ENCODE measurements at places on chromosomes 7 and 10. TPM values are rescaled to one million over a fixed set of nuclear protein-coding genes. Genes with fewer than 3 reads are reported as not detected.

- no peak for DNase-seq
- H3K27me3 ChIP-seq, result no peaks in the 10 kb centered on the region
- H3K27ac ChIP-seq, result no peak overlapping the region
- H3K4me1 ChIP-seq, result no peaks in the 10 kb centered on the region
Observed at GRCh38 chr10:13276749-13277365, 23.0 kb downstream of the PHYH start.

The ZNF22 gene
- total RNA-seq, result 17.9 TPM

GRCh38 chr10:61280303-61280702 lies 172.9 kb downstream of the TMEM26 start:
- no peaks in the 10 kb centered on the region for H3K36me3 ChIP-seq
- H3K27ac ChIP-seq, result no peak overlapping the region
- H3K4me1 ChIP-seq, result no peaks in the 10 kb centered on the region
- no peaks in the 10 kb centered on the region for H3K27me3 ChIP-seq
- no peak overlapping the region for H3K4me3 ChIP-seq

GRCh38 chr10:77877441-77878344 lies 48.9 kb downstream of the DLG5 start:
- H3K4me1 ChIP-seq, result peaks cover 38% of the 10 kb centered on the region
- DNase-seq, result no peak
- no peak overlapping the region for H3K4me3 ChIP-seq
- no peaks in the 10 kb centered on the region for H3K36me3 ChIP-seq

The PDZD8 gene
- 32.1 TPM for total RNA-seq

DNA sequence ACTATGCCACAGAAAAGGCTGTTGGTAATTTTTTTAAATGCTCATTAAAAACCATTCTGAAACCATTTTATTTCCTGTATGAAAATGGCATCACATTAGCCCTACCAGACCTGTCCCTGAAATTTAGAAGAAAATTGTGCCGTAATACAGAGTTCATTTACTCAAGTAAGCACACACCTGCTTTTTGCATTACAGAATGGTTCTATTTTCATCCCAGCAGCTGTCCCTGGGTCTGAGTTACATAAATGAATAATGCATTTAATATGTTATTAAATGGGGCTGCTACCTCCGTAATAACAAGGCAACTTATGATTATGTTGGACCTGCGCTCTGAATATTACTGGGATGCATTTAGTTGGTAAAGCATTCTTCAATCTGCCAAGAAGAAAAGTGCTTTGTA lies 508.9 kb downstream of the SORCS1 start:
- DNase-seq, result no peak
- no peaks in the 10 kb centered on the region for H3K27me3 ChIP-seq

The CFAP58 gene
- 1.6 TPM for total RNA-seq

- peaks cover 2% of the 10 kb centered on the region for H3K36me3 ChIP-seq
- no peak overlapping the region for H3K4me3 ChIP-seq
- peaks cover 41% of the 10 kb centered on the region for H3K4me1 ChIP-seq
- DNase-seq, result no peak
- no peaks in the 10 kb centered on the region for H3K27me3 ChIP-seq
- H3K27ac ChIP-seq, result no peak overlapping the region
Observed at GRCh38 chr7:35645691-35646090, 49.2 kb downstream of the HERPUD2 start.

DNA sequence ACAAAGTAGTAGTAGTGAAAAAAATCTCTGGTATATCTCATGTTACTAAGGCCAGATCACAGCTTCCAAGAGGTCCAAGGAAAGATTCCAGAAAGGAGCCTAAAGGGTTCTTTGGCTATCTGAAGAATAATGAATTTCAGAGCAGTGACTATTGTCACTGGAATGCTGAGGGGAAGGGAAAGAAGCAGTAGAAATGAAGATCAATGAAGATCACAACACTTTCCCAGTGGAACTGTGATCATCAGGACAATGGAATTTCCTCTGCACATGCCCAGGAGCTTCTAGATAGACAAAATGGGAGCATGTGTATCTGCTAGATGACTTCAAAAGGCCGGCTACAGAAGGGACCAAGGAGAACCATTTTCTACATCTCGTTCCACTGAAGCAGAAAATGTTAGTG lies 219.5 kb upstream of the PHYHIPL start:
- DNase-seq, result no peak
- no peaks in the 10 kb centered on the region for H3K27me3 ChIP-seq
- H3K27ac ChIP-seq, result no peak overlapping the region
- peaks cover 42% of the 10 kb centered on the region for H3K4me1 ChIP-seq

The STK31 gene
- total RNA-seq, result under 0.01 TPM

The LRRC61 gene
- 14.8 TPM for total RNA-seq

The ELN gene
- total RNA-seq, result 425 TPM

DNA sequence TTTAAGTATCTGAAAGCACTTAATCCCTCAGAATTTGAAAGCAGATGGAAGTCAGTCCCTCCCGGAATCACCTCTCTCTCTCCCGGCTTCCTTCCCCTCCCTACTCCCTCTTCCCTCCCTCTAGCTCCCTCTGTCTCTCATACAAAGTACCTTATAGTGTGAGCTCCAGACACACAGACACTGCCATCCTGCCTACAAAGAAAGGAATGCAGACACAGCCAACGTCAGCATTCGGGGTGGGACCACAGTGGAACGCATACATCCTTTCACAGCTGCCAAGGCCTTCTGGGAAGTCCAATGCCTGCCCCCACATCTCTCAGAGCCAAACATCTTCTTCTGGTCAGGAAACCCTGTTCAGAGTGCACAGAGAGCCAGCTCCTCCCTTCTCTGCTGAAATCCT lies 9.3 kb downstream of the NOD1 start:
- H3K27ac ChIP-seq, result peak overlapping the region; percentile 85
- no peaks in the 10 kb centered on the region for H3K36me3 ChIP-seq
- peaks cover 98% of the 10 kb centered on the region for H3K4me1 ChIP-seq
- H3K27me3 ChIP-seq, result no peaks in the 10 kb centered on the region
- H3K4me3 ChIP-seq, result peak overlapping the region; percentile 32
- peak; percentile 97 for DNase-seq

The TRIM50 gene
- 0.39 TPM for total RNA-seq

DNA sequence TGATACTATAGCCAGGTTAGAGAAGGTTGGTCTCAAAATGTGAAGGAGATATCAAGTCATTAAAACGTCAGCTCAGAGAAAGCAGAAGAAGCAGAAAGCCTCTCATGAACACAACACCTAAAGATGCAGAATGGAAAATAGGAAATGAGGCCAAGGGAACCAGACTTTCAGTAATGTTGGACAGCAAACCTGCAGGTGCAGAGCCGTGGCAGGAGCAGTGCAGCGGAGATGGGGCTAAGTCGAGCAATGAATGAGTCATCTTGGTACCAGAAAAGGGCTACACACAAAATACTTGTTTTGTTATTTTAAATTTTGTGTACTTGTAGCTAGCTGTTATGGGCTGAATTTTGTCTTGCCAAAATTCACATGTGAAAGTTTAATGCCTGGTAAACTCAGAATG lies 479.6 kb upstream of the POM121L12 start:
- no peak overlapping the region for H3K27ac ChIP-seq
- H3K27me3 ChIP-seq, result no peaks in the 10 kb centered on the region
- no peaks in the 10 kb centered on the region for H3K4me1 ChIP-seq
- no peaks in the 10 kb centered on the region for H3K36me3 ChIP-seq
- no peak overlapping the region for H3K4me3 ChIP-seq
- DNase-seq, result no peak

DNA sequence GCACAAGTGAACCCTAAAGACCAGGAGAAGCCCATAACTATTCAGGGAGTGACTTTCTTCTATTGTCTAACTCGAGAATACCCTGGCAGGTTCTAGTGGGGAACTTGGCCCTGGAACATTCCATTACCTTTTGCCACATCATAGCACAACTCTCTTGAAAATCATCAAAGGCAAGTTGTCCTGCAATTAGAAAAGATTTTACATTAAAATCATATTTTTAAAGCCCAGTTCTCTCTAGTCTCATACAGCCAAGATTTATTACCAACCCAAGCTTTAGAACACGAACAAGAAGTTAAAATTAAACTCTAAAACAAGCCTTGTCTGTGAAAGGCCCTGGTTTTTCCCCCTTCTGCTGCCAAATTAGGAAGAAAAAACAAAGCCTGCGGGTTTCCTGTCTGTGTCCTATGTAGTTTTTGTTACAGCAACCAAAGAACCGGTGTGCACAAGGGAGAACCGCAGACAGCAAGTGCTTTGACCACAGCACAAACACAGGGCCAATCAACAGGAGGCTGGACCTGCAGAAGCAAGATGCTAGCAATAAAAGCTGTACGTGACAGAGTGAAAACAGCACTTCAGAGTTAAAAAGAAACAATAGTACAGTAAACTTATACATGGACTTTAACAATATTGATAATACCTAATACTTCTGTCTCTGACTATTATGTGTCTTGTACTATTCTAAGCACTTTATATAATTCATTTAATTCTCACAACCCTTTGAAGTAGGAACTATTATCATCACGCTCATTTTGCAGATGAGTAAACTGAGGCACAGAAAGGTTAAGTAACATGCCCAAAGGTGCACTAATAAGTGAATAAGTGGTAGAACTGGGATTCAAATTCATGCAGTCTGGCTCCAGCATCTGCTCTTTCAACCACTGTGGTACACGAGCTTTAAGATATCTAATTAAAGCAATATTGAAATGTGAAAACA lies 65.8 kb downstream of the STK17A start:
- DNase-seq, result no peak
- peak overlapping the region; percentile 37 for H3K4me3 ChIP-seq
- H3K36me3 ChIP-seq, result peaks cover 3% of the 10 kb centered on the region

- DNase-seq, result no peak
- H3K27me3 ChIP-seq, result no peaks in the 10 kb centered on the region
- no peak overlapping the region for H3K27ac ChIP-seq
- H3K4me1 ChIP-seq, result peaks cover 5% of the 10 kb centered on the region
- H3K36me3 ChIP-seq, result no peaks in the 10 kb centered on the region
Observed at GRCh38 chr10:122286867-122287266, 15.8 kb downstream of the BTBD16 start.

DNA sequence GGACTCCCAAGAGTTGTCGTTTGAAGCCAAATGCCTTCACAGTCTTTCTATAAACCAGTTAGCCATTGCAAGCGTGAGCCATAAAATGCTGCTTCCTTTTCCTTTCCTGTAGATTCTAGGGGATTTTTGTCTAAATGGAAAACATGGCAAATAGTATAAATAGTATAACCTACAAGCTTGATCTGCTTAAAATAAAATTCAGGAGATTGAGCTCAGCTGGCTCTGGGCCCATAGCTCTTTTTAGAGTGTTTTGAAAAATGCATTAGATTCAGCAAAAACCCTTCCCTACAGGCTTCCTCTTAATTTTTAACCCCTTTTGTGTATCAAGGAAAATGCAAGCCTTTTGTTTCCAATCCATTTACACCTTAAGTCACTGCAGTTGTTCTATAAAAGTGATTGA lies 190.1 kb upstream of the GDF10 start:
- H3K4me3 ChIP-seq, result no peak overlapping the region
- H3K27ac ChIP-seq, result no peak overlapping the region
- H3K4me1 ChIP-seq, result no peaks in the 10 kb centered on the region
- DNase-seq, result peak; percentile 29
- no peaks in the 10 kb centered on the region for H3K36me3 ChIP-seq

The NEBL gene
- total RNA-seq, result 2.1 TPM

GRCh38 chr10:32348297-32349198 lies 1.6 kb upstream of the EPC1 start:
- H3K27me3 ChIP-seq, result no peaks in the 10 kb centered on the region
- no peak for DNase-seq
- peak overlapping the region; percentile 95 for H3K4me3 ChIP-seq
- H3K27ac ChIP-seq, result no peak overlapping the region
- H3K36me3 ChIP-seq, result no peaks in the 10 kb centered on the region

The MCM7 gene
- total RNA-seq, result 35.3 TPM

GRCh38 chr7:158587162-158588084 lies at the start of gene PTPRN2:
TSS of gene PTPRN2 (minus strand) at chr7:158587823.
- H3K27me3 ChIP-seq, result peaks cover 4% of the 10 kb centered on the region
- peak within 1 kb of the TSS; percentile 57 for H3K4me3 ChIP-seq
- no peaks in the 10 kb centered on the region for H3K36me3 ChIP-seq
- no peak within 1 kb of the TSS for H3K27ac ChIP-seq

DNA sequence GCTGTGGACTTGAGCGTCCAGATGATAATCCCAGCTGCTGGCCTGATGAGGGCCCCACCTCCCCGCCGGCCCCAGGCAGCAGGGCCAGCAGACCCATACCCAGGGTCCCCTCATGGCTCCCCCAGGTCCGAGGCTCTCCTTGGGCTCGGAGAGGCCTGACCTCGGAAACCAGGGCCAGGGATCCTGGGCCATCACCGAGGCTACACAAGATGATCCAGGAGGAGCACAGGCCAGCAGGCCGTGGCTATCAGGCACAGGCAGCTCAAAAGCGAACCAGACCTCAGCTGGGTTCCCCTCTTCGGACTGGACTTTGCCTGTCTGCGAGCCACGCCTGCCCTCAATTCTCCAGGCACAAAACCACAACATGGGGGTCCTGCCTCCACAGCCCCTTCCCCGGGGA lies 17.4 kb downstream of the PDGFA start:
- no peak overlapping the region for H3K4me3 ChIP-seq
- no peak overlapping the region for H3K27ac ChIP-seq
- H3K27me3 ChIP-seq, result no peaks in the 10 kb centered on the region
- no peak for DNase-seq
- peaks cover 31% of the 10 kb centered on the region for H3K4me1 ChIP-seq
- H3K36me3 ChIP-seq, result peaks cover 83% of the 10 kb centered on the region

The KIF20B gene
- total RNA-seq, result 1.8 TPM

The FAM221A gene
- 6.2 TPM for total RNA-seq

The MMRN2 gene
- total RNA-seq, result 24.9 TPM

The CNPY1 gene
- not detected for total RNA-seq

- no peak for DNase-seq
- no peaks in the 10 kb centered on the region for H3K4me1 ChIP-seq
- H3K27ac ChIP-seq, result no peak overlapping the region
- no peaks in the 10 kb centered on the region for H3K36me3 ChIP-seq
- no peak overlapping the region for H3K4me3 ChIP-seq
Observed at GRCh38 chr10:130656582-130657133, 520.5 kb downstream of the GLRX3 start.

The INA gene
- total RNA-seq, result 1.6 TPM

The ZNF425 gene
- total RNA-seq, result 3.6 TPM

DNA sequence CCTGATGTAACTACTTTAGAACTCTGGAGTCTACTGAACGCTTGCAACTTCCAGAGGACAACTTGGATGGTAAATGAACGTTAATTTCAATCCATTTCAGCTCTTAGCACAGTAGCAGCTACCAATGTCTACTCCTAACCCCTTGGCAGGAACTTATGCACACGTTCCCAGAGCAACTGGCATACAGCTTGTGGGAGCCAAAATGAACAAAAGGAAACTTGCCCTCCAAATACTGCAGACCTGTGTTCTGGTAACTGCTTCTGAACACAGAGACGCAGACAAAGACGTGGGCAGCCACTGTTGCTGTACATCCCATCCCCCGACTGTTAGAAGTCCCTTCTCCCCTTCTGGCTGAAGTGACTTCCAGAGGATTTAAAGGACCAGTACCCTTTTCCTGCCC lies 61.3 kb downstream of the XPNPEP1 start:
- H3K27ac ChIP-seq, result no peak overlapping the region
- DNase-seq, result no peak
- no peak overlapping the region for H3K4me3 ChIP-seq
- peaks cover 43% of the 10 kb centered on the region for H3K36me3 ChIP-seq

Measured in esophagus muscularis mucosa (tissue), 4 donors.